Left ventricle myocardium inferior (tissue), 1 donor: ENCODE measurements at places on chromosomes 16 and 17.

DNA sequence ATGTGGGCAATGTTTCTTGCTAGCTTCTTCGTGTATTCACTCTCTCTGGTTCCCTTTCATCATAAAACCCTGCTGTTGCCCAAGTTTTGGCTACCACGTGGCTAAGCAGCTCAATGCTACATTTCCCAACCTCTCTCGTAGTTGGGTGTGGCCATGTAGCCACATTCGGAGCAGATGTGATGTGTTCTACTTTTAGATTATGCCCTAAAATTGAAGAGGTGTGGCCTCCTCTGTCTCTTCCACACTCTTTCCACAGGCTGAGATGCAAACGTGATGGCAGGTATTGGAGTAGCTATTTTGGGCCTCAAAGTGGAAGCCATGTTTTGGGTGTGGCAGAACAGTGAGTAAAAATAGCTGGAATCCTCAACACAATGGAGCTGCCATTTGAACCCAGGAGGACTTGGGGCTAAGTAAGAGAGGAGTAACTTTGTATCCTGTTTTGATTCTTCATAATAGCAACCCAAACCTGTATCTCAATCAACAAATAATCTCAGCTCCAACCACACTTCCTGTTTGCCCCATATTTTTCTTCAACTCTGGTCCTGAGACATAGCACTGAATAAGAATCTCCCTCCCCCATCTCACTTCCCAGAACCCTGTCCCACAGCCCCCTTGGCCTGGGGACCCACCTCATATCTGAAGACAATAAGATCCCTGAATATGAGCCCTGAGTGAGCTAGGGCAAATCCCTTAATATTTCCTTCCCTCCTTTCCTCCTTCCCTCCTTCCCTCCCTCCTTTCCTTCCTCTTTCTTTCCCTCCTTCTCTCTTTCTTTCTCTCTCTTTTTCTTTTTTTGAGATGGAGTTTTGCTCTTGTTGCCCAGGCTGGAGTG is 4.0 kb downstream of the NUPR1 start:
- DNase-seq = peak; percentile 25
- peak overlapping the region; percentile 42 for H3K27ac ChIP-seq
- no peaks in the 10 kb centered on the region for H3K27me3 ChIP-seq
- peaks cover 25% of the 10 kb centered on the region for H3K36me3 ChIP-seq
- peaks cover 64% of the 10 kb centered on the region for H3K4me1 ChIP-seq
- no peak overlapping the region for H3K4me3 ChIP-seq

DNA sequence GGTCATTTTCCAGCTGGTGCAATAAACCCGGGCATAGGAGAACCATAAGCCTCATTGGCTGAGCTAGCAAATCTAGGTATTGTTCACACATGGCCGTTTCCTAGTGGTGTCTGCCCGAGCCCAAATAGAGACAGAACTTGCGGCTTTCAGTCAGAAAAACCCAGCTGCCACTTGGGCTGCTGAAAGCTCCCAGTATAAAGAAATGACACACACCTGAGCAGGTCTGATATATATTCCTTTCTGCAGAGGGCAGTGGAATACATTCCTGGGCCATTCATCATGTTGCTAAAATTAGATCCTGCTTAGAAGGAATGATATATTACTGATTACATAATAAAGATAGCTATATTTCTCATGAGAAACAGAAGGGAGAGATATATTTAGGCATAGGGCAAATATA is 83.9 kb upstream of the IRX5 start:
- H3K4me1 ChIP-seq = peaks cover 7% of the 10 kb centered on the region
- DNase-seq = no peak
- H3K27me3 ChIP-seq = no peaks in the 10 kb centered on the region
- no peak overlapping the region for H3K4me3 ChIP-seq
- H3K36me3 ChIP-seq = no peaks in the 10 kb centered on the region

DNA sequence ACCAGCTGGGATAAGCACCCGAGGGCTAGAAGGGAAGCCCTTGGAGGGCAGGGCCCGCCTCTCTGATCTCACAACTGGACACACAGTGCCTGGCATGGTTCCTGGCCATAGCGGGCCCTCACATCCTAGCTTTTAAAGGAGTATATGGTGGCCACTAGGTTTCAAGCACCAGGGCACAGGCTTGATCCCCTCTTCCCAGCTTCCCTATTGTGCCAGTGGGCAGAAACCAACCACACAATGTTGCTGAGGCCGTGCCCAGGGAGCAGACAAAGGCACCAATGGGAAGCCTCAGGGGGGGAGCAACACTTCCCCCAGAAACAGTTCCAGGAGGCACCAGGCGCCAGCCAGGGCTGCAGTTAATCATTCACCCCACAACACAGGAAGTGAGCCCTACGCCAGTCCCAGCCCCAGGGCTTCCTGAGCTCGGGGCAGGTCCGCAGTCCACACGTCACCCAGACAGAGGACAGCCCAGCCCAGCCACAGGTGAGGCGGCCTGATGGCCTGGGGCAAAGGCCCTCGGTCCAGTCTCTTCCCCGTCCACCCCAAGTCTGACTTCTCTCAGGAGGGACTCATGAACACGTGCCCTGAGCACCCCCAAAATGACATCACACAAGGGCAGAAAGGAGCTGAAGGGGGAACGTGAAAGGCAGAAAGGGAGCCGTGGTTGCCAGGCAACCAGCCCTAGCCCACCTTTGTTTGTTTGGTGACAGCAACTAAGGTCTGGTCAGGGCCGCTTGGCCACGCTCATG is 12.8 kb downstream of the SMIM5 start:
- H3K27ac ChIP-seq = no peak overlapping the region
- H3K36me3 ChIP-seq = peaks cover 40% of the 10 kb centered on the region
- H3K27me3 ChIP-seq = no peaks in the 10 kb centered on the region
- H3K4me1 ChIP-seq = peaks cover 26% of the 10 kb centered on the region
- no peak overlapping the region for H3K4me3 ChIP-seq

- no peaks in the 10 kb centered on the region for H3K36me3 ChIP-seq
- H3K4me1 ChIP-seq = peaks cover 31% of the 10 kb centered on the region
- no peaks in the 10 kb centered on the region for H3K27me3 ChIP-seq
- H3K4me3 ChIP-seq = peak overlapping the region; percentile 98
- peak overlapping the region; percentile 83 for H3K27ac ChIP-seq
These were observed 792 bp downstream of the TMEM231 start for GRCh38 chr16:75555213-75555706.

DNA sequence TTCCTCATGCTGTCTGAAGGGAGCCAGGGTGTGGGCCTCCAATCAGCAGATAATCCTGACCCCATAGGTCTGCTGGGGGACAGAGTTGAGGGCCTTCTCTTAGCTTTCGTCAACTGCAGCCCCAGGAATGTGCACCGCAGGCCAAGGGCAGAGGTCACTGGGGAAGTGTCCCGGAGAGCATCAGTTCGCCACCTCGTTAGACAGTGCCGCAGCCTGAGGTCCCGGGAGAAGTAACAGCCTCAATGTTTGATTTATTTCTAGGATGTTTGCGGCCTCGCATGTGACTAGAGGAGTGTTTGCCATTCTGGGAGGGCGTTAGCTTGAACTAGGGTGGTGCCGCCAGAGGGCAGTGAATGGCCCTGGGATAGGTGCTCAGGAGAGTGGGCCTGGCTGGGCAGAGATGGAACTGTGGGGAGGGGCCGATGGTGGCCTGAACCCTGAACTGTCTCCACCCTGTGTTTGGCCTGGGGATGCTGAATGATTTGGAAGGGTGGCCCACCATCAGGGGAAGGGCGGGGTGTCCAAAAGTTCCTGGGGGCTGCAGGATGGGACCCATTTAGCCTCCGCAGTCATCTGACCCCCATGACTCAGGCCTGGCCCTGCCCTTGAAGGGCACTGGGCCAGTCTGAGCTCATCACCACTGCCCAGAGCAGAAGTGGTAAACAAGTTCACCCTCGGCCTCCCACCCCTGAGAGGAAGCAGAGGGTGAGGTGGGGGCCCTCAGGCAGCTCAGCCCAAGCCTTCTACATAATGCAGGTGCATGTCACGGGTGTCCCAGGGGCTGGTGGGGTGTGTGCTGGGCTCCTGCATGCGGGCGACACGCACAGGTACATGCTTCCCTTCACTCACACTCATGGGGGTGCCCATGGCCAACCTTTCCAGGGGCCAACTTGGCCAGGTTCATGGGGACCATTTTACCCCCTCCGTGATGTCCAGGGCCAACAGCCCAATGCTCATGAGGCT is 12.4 kb upstream of the TAC4 start:
- no peak for DNase-seq
- peaks cover 20% of the 10 kb centered on the region for H3K27me3 ChIP-seq
- no peaks in the 10 kb centered on the region for H3K36me3 ChIP-seq
- peaks cover 7% of the 10 kb centered on the region for H3K4me1 ChIP-seq

- H3K36me3 ChIP-seq = peaks cover 35% of the 10 kb centered on the region
- H3K4me3 ChIP-seq = no peak overlapping the region
- no peak overlapping the region for H3K27ac ChIP-seq
- DNase-seq = no peak
These were observed 5.0 kb downstream of the DPH1 start for GRCh38 chr17:2034806-2035540.

GRCh38 chr16:88264641-88265285 is 118.0 kb upstream of the ZNF469 start:
- H3K27me3 ChIP-seq = peaks cover 7% of the 10 kb centered on the region
- H3K4me1 ChIP-seq = peaks cover 39% of the 10 kb centered on the region
- H3K27ac ChIP-seq = no peak overlapping the region
- H3K36me3 ChIP-seq = no peaks in the 10 kb centered on the region
- peak overlapping the region; percentile 34 for H3K4me3 ChIP-seq

- no peak for DNase-seq
- H3K4me1 ChIP-seq = no peaks in the 10 kb centered on the region
- no peaks in the 10 kb centered on the region for H3K36me3 ChIP-seq
- no peak overlapping the region for H3K4me3 ChIP-seq
- H3K27me3 ChIP-seq = peaks cover 100% of the 10 kb centered on the region
These were observed 25.2 kb downstream of the B4GALNT2 start for GRCh38 chr17:49157784-49158183.

DNA sequence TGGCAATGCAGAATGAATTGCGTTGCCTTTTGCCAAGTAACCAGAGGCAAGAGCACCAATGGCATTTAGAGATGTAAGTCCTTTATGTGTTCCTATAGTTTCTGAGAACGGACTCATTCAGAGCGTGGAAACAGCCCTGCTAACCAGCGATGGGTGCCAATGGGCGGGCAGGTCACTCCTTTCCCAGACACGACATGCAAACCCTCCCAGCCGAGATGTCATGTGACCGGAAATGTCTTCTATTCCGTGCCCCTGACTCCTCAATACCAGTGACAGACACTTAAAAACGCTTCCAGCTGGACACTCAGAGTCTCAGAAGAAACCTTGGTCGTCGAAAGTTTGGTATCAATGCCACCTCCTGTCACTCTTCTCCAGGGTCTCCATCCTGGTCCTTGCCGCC is 3.2 kb downstream of the FBF1 start:
- H3K27me3 ChIP-seq = no peaks in the 10 kb centered on the region
- H3K36me3 ChIP-seq = peaks cover 2% of the 10 kb centered on the region
- H3K4me3 ChIP-seq = no peak overlapping the region

GRCh38 chr16:4957420-4957719 is 760 bp upstream of the SEC14L5 start:
- H3K27ac ChIP-seq = peak overlapping the region; percentile 69
- no peaks in the 10 kb centered on the region for H3K36me3 ChIP-seq
- peak overlapping the region; percentile 71 for H3K4me3 ChIP-seq
- DNase-seq = no peak
- peaks cover 18% of the 10 kb centered on the region for H3K4me1 ChIP-seq
- no peaks in the 10 kb centered on the region for H3K27me3 ChIP-seq
